NCI-H510A treated with DMSO at 0.1 percent for 48 hours (cell line): ENCODE measurements at places on chromosomes 1 and 21.

DNA sequence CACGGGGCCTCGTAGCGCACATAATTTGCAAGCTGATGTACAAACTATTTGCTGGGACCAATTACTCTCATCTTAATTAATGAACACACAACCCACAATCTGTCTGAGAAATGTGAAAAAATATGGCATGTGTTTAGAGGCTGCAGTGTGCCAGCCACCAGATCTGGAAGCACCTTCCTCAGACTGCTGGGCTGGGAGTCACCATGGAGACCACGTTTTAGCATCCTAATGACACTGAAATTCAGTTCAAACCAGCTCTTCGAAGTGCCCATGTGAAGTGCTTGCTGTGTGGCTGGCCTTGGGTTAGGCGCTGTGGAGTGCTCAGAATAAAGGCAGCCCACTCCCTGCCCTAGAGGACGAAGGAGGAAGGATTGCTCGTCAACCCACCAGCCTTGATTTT lies 482.4 kb downstream of the OMA1 start:
- DNase-seq = no peak

DNA sequence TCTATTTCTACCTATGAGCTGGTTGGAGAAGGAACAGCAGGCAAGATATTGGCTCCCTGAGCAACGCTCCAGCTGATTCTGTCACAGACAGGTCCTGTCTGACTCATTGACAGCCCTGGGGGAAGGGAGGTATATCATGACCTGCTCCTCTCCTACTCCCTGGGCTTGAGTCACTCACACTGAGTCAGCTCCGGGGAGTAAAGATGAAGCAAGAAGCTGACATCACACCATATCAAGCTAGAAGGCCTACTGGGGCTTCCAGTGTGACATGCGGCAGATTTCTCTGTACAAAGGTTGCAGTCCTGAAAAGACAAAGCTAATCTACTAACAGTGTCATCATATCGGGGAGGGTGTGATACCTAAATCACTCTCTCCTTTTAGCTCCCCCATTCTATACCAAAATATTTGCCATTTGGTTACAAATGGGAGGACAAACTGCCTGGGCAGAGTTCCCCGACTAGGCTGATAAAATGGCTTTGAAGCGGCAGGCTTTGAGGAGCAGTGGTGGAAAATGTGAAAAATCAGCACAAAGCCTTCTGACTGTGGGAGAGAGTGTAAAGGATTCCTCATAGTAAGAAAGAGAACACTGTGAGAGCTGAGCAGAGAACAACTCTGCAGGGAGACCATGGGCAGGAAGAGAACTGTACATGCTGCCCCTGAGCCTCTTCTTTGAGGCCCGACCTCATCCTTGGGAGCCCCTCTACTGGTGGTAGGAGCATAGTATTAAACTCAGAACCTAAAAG lies 15.5 kb downstream of the PI4KB start:
- no peak for DNase-seq

- no peak for DNase-seq
These were observed 23.4 kb downstream of the VAV3 start for GRCh38 chr1:107941531-107941930.

DNA sequence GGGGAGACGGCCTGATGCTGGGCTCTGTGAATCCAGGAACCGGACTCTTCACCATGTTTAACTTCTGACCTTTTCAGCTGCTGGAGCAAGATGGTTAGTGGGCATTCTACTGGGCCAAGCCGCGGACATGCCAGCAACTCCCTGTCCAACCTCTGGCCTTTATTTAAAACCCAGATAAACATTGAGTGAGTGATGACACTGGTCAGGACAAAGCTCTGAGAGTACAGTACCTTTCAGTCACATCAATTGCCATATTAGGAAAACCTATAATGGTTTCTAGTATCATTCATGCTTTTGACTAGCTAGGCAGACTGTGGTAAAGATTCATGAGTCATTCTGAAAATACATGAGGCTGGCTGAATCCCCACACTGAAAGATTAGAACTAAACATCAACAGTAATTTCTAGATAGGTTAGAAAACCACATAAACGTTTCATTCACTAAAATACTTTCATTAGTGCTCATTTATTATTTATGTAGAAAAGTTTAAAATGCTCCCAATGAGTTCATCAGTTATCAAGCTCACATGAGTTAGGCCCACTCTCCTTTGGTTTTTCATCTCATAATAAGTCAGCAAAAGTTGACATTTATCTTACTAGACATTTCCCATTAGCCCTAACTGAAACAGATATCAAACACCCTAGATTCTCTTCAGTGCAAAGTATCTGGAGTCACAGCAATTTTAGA lies 7.1 kb upstream of the ACTA1 start:
- DNase-seq = no peak

DNA sequence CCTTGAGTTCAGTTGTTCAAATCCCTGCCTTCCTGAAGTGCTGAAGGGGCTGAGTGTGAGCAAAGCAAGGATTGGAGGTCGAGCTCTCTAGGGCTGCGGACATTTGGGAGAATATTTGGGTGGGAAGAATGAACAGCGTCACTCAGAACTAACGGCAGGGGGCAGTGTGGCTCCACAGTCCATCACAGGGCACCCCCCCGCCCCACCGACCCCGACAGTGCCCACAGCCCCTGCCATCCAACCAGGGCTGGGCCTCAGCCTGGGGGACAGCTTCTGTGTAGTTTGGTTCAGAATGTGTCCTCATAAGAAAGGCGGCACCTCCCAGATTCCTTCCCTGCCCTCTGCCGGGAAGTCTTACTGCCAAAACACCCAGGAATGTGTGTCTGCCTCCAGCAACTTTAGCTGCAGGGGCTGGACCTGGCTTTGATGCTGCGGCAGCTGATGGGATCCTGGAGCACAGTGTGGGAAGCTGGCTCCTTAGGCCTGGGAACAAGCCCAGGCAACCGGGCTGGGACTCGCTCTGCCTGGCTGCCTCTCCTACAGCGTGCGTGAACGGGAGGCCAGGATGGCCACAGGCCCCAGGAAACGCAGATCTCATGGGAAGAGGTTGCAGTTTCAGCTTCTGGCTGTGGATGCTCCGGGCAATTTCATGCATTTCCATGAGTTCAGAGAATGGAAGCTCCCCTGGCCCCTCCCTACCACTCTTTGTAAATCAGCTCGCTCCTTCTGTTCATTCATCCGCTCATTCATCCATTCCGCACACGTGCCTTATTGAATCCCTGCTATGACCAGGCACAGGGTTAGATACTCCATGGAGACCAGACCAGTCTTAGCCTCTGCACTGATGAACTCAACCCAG lies 104.9 kb upstream of the TMPRSS2 start:
- DNase-seq = peak; percentile 68

GRCh38 chr1:163201906-163202305 lies 810 bp downstream of the RGS5 start:
- no peak for DNase-seq

- DNase-seq = no peak
These were observed 215.3 kb downstream of the SDCCAG8 start for GRCh38 chr1:243471026-243471685.

GRCh38 chr1:24107462-24108138 lies 4.3 kb downstream of the MYOM3 start:
- DNase-seq = no peak

- peak; percentile 55 for DNase-seq
These were observed 448 bp downstream of the G0S2 start for GRCh38 chr1:209675565-209676154.

DNA sequence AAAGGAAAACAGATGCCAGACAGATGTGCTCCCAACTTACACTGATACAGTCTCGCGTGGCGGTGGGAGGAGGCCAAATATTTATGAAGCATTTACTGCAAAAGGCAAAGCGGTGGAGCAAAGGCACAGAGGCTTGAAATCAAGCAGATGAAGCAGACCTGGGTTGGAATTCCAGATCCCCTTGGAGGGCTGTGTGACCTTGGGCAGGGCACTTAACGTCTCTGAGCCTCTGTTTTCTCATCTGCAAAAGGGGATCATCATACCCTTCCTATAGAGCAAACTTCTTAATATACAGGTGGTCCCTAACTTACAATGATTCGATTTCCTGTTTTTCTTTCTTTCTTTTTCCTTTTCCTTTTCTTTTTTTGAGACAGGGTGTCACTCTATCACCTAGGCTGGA lies 54.1 kb downstream of the IGSF21 start:
- no peak for DNase-seq

DNA sequence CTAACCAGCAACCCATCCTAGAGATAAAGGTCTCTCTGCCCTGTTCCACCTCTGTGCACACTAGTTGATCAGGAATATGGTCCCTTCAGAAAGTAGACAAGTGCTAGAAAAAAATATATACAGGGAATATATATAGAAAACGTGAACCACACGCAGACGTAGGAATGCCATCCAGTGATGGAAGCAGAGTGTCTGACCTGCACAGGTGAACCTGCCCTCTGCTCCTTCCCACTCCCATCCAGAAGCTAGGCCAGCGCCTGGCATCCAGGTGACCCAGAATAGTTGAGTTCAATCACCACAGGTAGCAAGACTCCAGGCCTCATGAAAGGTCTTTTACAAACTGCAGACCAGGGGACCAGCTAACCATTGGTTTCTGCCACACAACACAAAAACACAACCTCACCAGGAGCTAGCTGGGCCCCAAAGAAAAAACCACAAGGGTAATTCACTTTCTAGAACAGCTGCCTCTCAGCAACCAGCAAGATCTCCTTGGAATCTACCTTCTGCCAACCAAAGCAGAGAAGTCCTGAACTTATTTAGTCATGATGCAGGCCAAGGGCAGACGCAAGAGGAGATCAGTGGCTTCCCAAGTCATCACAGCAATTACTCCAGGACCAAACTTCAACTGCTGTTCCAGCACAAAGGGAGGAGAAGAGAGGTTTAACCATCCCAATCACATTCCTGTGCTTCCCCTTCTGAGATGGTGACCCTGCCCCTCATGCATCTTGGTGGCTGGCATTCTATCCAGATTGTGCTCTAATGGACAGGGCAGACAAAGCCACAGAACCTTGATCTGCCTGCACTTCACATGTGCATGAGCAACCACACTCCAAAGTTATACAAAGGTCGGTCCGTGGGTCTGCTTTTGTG lies 53.0 kb downstream of the GPR161 start:
- no peak for DNase-seq

DNA sequence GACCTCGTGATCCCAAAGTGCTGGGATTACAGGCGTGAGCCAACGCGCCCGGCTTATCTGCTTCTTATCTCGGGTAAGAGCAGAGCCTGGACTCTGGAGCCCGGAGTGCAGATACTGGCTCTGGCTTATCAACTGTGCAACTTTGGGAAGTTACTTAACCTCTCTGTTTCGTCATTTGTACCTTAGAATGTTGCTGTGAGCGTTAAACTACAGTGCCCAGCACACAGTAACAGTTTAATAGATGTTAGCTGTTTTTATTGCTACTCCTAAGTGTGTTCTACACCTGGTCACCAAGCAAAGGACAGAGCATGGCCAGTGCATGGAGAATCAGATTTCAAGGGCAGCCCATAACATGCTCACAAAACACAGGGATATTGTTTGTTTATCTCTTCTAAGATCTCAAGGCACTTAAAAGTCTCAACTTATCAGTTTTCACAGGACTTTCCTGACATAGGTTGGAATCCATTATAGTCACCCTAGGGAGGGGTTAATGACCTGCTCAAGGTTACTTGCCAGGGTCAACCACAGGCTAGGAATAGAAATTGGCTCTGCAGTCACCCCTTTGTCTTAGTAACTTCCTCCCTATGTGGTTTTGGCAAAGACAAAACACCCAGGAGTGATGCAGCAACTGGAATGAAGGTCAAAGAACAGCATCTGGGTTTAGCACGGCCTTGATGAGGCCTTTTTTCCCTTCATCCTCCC lies 22.5 kb upstream of the SRP9 start:
- peak; percentile 65 for DNase-seq

GRCh38 chr1:6688757-6689156 lies 12.9 kb downstream of the DNAJC11 start:
- DNase-seq = no peak

DNA sequence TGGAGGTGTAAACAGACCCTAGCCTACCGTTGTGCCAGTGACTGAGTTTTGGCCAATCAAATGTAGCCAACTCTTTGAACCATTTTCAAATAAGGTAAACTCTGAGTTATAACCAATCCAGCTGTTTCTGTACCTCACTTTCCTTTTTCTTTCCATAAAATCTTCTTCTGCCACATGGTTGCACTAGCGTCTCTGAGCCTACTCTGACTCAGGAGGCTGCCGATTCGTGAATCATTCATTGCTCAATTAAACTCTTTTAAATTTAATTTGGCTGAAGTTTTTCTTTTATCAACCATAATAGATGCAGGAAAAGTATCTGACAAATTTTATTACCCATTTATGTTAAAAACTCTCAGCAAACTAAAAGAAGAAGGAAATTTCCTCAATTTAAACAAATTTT lies 111.5 kb upstream of the LYPLAL1 start:
- no peak for DNase-seq

GRCh38 chr1:88058205-88058604 lies 625.9 kb upstream of the PKN2 start:
- no peak for DNase-seq

DNA sequence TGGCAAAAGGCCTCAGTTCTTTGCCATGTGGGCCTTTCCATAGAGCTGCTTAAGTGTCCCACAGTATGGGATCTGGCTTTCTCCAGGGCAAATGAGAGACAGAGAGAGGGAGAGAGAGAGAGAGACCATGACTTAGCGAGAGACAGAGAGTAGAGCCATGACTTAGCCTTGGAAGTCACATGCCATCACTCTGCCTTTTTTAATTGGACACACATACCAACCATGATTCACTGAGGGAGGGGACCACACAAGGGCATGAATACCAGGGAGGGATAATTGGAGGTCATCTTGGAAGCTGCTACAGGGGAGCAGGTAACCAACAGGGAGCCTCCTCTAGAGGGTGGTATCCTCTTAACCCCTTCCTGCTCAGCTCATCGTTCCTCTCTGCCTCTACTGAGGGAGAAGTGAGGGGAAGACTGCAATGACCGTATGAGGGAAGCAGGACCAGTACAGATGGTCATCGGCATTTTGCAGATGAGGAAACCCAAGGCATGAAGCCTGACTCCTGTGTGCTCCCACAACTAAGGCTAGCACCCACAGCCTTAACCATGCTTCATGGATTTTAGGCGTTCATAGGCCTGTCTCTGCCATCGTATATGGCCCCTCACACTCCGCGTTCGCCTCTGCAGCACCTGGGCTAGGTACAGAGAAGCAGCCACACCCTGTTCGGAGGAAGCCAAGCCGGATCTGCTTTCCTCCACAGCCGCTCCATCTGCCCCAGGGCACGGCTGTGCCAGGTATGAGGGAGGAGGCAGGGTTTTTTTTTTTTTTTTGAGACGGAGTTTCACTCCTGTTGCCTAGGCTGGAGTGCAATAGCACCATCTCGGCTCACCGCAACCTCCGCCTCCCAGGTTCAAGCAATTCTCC lies 38.6 kb downstream of the MEF2D start:
- DNase-seq = no peak

- DNase-seq = no peak
These were observed 444.9 kb downstream of the LTN1 start for GRCh38 chr21:28547766-28548165.
